Adipocyte (in vitro differentiated cells): ENCODE measurements at places on chromosomes 4 and X.

- DNase-seq, result no peak
These were observed 110.8 kb downstream of the CPZ start for GRCh38 chr4:8703401-8703696.

DNA sequence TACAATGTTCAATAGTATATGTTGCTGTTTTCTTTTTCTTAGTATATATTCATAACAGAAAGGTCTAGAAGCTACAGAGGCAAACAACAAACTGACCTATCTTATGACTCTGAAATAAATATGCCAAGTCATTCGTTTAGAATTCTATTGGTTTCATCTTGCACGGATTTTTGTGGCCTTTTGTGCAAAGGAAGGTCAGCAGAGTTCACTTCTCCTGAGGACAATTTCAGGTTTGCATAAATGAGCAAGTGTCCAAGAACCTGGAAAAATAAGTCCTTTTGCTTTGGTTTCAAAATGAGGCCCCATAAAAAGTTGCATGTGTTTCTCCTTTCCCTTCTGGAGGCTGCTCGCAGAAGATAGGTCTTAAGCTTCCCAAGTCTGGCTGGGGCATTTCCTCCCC lies 156.9 kb downstream of the APBB2 start:
- DNase-seq, result peak; percentile 68

GRCh38 chrX:119055687-119056086 lies 17.1 kb upstream of the CT47C1 start:
- no peak for DNase-seq

- no peak for DNase-seq
These were observed 65.0 kb downstream of the LIMCH1 start for GRCh38 chr4:41602886-41603498.

- no peak for DNase-seq
These were observed 108.2 kb upstream of the GPR34 start for GRCh38 chrX:41580423-41581064.

- DNase-seq, result no peak
These were observed 6.1 kb downstream of the UBQLN2 start for GRCh38 chrX:56569378-56570057.
